ENCODE measurements at places on chromosomes 7 and 10.

DNA sequence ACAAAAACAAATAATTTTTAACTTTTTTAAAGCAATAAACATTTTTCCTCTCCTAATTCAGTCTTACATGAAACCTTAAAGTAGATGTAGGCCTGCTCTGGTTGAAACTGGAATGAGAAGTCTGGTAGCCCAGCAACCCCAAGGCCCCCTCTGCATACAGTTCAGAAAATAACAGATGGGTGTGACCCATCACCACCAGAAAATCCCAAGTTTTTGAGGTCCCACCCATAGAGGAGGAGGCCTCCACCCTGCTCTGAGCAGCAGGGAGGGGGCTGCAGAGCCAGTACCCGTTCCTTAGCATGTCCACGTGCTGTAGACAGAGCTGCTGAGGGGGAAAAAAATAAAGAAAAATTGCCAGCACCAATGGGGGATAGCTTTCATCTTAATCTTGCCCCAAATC is 122.7 kb downstream of the WNT2 start:
- no peak for DNase-seq

GRCh38 chr10:104254493-104255310 is at the start of gene GSTO1:
Gene GSTO1, plus strand, starts transcription at chr10:104254892. Its CDS starts 37 bp downstream, at chr10:104254929.
- no peak for DNase-seq

DNA sequence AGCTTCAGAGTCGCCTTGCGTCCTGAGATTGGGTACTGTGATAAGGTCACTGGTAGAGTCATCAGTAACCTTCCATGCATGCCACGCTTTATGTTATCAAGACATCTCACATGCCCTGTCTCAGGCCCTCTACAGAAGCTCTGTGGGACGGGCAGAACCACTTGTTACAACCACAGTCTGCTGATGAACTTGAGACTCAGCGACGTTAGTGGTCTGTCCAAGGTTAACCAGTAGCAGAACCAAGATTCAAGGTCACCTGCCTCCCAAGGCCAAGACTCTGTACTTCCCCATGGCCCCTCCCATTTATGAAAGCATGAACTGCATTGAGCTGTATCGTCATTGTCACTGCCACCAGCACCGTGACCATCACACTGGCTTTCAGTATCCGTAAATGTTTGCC is 15.0 kb downstream of the IQCE start:
- no peak for DNase-seq

GRCh38 chr10:81021428-81022129 is 483.9 kb downstream of the SH2D4B start:
- no peak for DNase-seq

DNA sequence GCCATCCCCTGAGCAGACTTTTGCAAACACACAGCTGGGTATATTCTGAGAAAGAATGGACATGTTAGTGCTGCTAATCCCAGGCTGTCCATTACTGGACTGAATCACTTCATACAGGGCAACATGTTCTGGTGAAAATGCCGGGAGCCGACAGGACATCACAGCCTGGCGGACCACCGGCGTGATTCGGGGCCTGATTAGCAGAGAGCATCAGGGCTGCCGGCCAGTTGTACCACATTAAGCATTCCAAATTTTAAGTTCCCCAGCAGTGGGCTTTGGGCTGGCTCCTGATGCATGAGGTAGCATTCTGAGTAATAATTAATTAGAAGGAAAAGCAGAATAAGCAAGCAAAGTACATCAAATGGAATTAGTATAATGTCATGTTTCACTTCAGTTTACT is 229.0 kb downstream of the GRID1 start:
- no peak for DNase-seq

DNA sequence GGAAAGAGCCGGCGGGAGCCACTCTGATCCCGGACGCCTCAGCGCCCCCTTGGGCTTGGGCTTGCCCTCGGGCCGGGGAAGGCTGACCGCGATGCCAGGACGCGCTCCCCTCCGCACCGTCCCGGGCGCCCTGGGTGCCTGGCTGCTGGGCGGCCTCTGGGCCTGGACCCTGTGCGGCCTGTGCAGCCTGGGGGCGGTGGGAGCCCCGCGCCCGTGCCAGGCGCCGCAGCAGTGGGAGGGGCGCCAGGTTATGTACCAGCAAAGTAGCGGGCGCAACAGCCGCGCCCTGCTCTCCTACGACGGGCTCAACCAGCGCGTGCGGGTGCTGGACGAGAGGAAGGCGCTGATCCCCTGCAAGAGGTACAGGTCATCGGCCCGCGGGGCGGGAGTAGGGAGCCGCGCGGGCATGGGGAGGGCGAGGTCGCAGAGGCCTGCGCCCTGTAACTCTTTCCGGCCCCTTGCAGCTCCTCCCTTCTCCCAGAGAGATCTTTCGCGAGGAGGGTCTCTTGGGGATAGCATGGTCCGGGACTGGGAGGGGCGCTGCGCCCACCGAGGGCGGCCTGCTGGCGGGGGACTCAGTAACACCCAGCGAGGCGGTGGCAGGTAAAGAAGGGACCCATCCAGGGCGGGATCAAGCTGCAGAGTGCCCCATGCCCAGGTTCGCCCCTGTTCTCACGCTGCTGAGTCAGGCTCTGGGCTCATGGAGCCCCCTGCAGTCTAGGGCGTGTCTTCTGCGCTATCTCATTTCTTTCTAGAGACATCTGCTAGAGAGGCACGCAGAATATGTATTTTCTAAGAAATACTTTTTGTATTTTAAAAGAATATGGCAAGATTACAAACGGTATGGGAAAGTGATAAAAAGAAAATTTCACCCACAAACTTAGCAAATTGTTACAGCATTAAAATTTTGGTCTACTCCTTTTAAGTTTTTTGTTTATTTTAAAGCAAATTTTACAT is 687 bp downstream of the EPDR1 start:
- DNase-seq, result peak; percentile 46

- DNase-seq, result no peak
Observed at GRCh38 chr10:2047679-2048078, 310.4 kb upstream of the ADARB2 start.

DNA sequence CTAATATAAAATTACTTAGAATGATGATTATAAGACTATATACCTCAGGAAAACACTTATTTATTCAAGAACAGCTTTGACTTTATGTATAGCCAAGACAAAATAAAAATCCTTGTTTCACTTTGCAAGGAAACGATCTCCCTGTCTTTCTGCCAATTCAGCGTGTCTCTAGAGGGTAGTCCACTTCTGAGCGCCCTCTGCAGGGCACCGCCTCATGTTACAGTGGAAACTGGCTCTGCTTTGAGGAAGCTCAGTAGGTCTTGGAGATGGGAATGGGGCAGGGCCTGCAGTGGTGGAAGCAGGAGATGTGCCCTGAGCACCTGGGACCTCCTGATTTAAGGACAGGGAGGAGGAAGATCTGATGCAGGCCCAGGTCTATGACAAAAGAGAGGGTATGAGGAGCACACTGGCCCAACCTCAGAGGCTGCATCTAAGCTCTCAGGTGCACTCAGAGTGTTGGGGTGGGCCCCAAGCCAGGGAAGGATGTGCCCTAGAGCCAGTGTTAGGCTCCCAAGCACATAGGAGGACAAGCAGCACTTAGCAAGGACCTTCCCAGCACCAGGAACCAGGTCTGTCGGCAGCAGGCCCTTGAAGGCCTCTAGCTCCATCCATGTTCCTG is 481.0 kb downstream of the TNS3 start:
- peak; percentile 5 for DNase-seq

GRCh38 chr7:135169141-135169963 is 1.2 kb downstream of the CYREN start:
- no peak for DNase-seq

- peak; percentile 82 for DNase-seq
Observed at GRCh38 chr7:5077740-5078139, 32.1 kb downstream of the RBAK start.

DNA sequence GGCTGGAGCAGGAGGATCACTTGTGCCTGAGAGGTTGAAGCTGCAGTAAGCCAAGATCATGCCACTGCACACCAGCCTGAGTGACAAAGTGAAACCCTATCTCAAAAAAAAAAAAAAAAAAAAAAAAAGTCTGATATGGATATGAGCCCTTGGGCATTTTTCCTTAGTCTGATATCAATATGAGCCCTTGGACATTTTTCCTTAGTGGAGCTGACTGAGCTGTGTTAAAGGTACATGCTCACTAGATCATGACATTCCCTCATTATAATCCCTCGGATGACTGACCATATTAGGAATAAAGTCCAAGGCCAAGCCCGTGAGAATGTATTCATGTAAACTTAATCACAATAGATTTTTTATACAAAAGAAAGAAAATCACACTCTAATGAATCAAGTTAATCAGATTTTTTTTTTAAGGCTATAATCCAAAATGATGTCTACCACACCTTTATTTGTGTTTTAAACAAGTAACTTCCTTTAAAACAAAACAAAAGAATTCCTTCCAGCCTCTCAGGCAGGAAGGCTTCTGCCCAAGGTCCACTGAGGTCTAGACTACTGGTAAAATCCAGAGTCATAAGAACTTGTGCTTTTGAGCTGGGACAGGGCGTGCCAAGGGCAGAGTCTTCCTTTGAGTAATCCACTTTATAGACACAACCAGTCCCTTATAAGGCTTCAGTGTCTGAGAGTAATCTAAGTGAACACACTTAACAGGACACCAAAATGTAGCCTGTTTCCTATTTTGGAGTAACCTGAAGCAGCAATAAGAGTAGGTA is 5.5 kb downstream of the PPA1 start:
- DNase-seq, result no peak

GRCh38 chr10:50510517-50511473 is 113.0 kb downstream of the SGMS1 start:
- DNase-seq, result no peak

DNA sequence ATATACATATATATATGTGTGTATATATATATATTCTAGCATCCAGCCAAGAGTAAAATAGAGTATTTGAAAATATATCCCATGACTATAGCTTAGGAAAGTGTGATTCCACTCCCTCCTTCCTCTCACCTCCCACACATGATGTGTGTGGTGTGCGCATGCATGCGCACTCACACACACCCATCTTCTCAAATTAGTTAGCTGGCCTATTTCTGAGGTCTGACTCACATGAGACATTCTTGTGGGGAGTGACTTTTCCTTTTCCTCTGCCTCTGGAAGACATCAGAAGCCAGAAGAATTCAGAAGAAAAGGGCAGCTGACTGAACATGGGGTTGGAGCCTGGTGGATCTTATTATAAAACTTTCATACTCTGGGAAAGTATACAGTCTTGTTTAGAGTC is 793.5 kb upstream of the ZNF722 start:
- DNase-seq, result no peak

- DNase-seq, result no peak
Observed at GRCh38 chr7:133781486-133782090, 345.6 kb upstream of the LRGUK start.

DNA sequence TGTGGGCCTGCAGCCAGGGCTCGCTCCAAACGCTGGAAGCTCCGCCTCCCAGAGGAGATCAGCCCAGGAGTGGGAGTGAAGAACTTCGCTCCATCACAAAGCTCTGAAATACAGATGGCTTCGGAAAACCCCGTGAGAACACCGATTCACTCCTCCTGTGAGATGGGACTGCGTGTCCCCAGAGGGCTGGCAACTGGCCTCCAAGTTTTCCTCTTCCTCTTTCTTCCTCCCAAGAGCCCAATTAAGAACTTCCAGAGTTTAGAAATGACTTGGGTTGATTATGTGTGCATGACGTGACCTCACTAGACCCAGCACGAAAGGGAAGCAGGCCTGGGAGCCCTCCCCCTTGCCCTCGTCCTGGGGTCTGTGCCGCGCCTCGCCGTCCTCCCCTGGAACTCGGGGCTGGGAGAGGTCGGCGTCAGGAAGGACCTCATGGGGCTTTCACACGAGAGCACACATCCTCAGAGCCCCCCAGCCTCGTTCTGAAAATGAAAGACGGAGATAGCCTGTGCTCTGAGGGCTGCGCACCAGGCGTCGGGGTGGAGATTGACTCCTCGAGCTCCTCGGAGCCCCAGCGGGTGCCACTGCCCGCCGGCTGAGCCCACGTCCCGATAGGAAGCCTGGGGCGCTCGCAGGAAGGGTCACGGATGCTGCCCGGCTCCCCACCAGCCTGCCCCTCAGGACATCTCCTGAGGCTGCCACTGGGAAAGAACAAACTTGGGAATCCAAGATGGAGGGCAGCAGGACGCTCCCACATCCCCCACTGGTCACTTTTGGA is 37.8 kb downstream of the PTPRN2 start:
- DNase-seq, result no peak

DNA sequence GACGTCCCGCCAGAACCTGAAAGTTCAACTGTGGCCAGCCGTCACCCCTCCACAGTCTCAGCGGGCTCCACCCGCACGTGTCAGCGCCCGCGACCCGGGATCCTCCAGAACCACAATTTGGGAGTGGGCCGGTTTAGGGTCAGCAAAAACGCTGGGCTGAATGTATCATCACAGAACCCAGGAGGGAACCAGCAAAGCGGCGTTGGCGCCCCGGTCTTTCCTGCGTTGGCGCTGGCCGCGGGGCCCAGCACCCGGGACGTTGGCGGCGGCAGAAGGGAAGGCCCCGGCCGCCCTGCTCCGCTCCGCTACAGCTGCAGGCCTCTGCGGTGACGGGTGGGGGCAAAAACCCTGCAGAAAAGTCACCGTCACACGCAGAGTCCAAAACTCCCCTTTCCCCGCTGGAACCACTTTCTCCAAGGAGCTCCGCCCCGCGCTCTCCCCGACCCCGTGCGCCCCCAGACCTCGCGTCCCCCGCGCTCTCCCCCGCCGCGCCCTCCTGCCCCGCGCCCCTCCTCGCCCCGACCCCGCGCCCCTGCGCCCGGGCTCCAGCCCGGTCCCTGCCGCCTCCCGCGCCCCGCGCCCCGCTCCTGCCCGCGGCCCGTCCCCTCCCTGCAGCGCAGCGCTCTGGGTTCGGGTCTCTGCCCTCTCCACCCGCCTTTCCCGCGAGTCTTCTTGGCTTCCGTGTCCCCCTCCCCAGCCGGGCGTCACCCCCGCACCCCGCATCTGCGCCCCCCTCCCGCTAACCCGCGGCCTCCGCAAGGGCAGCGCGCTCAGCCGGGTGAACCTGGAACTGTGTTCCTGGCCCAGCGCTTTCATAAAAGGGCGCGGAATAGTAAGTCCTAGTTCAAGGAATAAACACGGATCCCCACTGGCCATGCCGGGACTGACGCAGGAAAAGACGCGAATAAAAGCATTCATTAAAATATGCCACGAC is 24.0 kb upstream of the RNF32 start:
- DNase-seq, result no peak

DNA sequence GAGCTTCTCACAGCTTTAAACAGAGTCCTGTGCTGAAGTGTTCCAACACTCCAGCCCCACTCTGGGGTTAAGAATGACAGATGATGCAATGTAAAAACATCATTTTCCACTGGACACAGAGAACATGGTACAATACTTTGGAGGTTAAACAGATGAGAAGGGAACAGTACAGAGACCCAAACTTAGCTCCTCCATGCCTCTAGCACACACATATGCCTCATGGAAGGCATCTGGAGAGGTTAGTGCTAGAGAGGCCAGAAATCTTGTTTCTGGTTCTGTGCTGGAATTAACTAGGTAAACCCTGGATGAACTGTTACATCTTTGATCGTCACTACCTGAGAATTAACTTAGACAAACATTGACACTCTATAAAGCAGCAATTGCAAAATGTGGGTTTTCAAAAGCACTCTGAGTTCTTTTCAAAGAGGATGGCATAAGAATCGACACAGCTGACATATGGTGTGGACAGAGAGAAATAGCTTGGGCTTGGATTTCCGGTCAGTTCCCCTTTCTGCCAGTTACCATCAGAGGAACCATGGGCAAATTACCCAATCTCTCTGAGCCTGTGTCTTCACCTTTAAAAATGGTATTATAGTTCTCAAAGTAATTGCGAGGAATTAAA is 81.9 kb downstream of the KCNMA1 start:
- no peak for DNase-seq

- DNase-seq, result peak; percentile 72
Observed at GRCh38 chr7:112272921-112273561, 66.5 kb downstream of the ZNF277 start.

Measured in SHP77 treated with DMSO at 0.1 percent for 48 hours (cell line).